ENCODE measurements at places on chromosomes 2 and 18. TPM values are rescaled to one million over a fixed set of nuclear protein-coding genes. Genes with fewer than 3 reads are reported as not detected.

DNA sequence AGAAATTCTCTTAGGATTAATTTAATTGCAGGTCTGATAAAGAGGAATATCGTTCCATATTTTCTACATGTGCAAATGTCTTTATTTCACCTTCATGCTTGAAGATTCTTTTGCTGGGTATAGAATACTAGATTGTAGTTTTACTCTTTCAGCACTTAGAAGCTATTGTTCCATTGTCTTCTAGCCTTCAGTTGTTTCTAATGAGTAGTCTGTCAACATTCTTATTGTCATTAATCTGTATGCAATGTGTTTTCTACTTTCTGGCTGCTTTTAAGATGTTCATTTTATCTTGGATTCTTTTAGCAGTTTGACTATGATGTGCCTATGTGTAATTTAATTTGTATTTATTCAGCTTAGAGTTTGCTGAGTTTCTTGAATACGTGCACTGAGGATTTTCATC, 64.3 kb upstream of the ZNF385B start:
- DNase-seq, result no peak

GRCh38 chr2:32838949-32839348, 107.8 kb upstream of the LTBP1 start:
- no peak for DNase-seq

DNA sequence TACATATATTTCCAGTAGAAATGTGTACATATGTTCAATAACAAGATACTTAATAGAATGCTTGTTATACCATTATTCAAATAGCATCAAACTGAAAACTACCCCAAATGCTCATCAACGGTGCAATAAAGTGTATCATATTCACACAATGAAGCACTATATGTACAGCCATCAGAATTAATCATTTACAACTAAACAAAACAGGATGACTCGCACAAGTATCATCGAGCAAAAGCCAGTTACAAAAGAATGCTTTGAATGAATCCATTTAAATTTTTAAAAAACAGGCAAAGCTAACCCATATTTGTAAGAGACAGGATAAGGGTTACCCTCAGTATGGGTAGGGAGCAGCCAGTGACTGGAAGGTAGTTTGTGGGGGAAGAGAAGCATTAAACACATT, 132.8 kb upstream of the PDE1A start:
- no peak for DNase-seq

- no peak for DNase-seq
Measured at GRCh38 chr2:36659872-36660312, 36.6 kb upstream of the VIT start.

- DNase-seq, result no peak
Measured at GRCh38 chr2:196630531-196630930, 9.0 kb upstream of the CCDC150 start.

DNA sequence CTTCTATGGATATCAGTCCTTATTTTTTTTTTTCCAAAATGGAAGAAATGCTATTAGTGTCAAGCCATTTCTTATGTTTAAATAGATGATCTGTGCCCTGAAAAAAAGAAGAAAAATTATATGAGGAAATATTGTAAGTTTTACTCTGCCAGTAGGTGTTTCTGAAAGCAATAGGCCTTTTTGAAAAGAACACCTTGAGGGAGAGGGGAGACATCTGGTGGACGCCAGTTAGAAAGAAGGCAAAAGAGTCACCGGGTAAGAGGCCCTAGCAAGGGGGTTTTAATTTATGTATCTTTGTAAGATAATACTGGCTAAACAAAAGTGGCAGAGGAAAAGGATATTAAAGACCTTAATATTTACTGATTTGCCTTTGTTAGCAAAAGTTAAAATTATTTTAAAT, 56.1 kb downstream of the DYNAP start:
- DNase-seq, result no peak

- no peak for DNase-seq
Measured at GRCh38 chr2:180707884-180708205, 272.6 kb upstream of the UBE2E3 start.

GRCh38 chr2:236170590-236171165, 2.5 kb upstream of the GBX2 start:
- DNase-seq, result no peak

GRCh38 chr2:156435396-156435717, 822 bp upstream of the GPD2 start:
- no peak for DNase-seq

DNA sequence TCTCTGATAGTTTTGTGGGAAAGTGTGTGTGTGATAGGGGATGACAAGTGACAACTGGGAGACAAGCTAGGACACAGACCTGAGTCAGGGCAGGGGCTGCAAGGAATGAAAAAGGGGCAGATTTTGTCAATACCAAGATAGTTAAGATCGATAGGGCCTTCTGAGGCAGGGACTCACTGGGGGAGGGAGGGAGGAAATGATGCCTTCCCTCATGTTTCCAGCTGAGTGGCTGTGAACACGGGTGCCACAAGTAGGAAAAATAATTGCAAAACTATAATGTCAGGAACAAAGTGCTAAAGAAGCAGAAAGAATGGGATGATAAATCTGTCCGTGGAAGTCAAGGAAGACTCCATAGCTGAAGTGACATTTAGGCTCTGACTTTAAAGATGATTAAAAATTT, 24.2 kb downstream of the CDH2 start:
- no peak for DNase-seq

- DNase-seq, result no peak
Measured at GRCh38 chr2:222730366-222730999, 59.0 kb downstream of the MOGAT1 start.

GRCh38 chr2:6723865-6724604, 141.7 kb downstream of the CMPK2 start:
- DNase-seq, result no peak

DNA sequence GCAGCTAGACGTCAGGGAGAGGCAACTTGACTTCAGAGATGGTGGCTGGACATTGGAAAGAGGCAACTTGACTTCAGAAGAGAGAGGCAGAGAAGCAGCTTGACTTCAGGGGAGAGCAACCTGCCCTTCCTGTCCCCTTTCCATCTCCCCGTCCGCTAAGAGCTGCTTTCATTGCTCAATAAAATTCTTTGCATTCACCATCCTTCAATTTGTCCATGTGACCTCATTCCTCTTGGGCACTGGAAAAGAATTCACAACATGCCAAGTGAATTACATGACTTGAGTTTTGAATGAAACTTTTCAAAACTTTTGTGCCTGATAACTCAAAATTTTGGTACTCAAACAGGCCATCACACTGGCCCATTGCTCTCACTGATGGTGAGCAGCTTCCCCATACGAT, 158.9 kb downstream of the DPP4 start:
- no peak for DNase-seq

- DNase-seq, result no peak
Measured at GRCh38 chr2:127106457-127106990, 430 bp downstream of the BIN1 start.

- no peak for DNase-seq
Measured at GRCh38 chr2:118609138-118609537, 238.3 kb downstream of the EN1 start.

GRCh38 chr2:44952143-44952805, 10.8 kb downstream of the SIX3 start:
- DNase-seq, result no peak

DNA sequence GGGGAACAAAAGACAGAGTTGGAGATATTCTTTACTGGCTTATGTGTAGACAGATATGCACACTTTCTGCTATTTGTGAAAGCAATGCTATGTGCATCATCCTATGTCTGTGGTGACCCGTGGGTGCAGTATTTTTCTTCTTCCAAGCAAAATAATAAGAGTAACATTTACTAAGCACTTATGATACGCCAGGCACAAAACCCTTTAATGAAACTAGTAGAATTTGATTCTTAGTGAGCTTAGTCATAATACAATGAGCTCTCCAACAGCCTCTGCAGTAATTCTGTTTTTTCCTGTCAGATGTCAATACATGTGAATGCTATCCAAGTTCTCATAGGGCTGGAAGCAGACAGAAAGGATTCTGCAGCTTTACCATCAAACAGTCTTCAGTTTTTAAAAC, 130.6 kb downstream of the RAD51AP2 start:
- no peak for DNase-seq

DNA sequence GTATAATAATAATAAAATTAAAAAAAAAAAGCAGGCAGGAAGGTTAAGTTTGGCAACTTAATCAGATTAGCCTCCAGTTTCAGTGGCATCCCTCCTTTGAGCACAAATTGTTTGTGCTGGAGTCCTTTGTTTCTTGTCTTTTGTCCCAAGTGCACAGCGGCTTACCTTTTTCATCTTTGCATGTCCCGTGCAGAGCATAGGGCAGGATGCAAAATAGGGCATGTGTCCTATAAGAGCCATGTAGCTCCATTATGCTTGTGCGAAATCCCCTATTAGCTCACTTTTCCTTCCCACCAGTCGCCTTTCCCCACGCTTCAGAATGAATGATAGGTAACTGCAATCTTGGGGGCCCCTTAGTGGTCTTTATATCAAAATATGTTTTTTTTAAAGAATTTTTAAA, 216.8 kb downstream of the TSN start:
- no peak for DNase-seq

DNA sequence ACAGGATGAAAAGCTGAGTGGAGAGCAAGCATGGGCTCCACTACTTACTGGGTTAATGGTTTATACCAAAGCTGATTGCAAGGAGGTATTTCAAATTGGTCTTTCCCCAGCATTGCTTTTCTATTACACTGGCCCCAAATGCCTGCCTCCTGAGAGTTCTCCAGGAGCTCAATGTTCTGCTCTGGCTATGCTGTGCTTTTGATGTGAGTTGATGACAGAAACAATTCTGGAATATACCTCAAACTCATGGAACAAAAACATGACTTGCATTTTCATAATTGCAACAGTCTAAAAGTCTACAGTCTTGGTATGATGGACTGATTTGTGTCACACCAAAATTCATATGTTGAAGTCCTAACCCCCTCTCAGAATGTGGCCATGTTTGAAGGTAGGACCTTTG, 258.0 kb downstream of the CDH20 start:
- no peak for DNase-seq

GRCh38 chr2:40361478-40361877, 90.4 kb downstream of the SLC8A1 start:
- no peak for DNase-seq

DNA sequence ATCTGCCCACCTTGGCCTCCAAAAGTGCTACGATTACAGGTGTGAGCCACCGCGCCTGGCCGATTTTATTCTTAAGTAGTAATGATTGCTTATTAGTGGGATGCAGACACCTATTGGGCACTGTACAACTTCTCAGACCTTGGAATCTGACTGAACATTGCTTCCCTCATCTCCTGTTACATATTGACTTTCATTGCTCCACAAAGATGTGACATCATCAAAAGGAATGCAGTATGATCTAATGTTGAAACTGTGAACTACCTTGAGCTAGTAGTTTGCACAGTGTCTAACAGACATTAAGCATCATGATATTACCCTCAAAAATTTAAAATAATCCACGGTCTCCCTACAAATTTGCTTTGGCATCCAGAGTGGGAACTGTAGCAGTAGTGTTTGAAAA, 109.8 kb upstream of the SIX2 start:
- no peak for DNase-seq

GRCh38 chr2:126707941-126708340, 52.0 kb downstream of the GYPC start:
- DNase-seq, result no peak

DNA sequence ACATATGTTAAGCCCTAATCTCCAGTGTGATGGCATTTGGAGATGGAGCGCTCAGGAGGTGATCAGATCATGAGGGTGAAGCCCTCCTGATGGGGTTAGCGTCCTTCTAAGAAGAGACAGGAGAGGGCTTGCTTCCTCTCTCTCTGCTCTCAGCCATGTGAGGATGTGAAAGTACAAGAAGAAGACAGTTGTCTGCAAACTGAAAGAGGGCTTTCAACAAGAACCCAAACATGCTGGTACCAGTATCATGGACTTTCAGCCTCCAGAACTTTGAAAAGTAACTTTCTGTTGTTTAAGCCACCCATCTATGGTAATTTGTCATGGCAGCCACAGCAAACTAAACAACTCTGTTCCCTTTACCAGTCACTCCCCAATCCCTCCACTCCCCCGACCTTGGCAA, 47.4 kb downstream of the CACNB4 start:
- DNase-seq, result no peak

DNA sequence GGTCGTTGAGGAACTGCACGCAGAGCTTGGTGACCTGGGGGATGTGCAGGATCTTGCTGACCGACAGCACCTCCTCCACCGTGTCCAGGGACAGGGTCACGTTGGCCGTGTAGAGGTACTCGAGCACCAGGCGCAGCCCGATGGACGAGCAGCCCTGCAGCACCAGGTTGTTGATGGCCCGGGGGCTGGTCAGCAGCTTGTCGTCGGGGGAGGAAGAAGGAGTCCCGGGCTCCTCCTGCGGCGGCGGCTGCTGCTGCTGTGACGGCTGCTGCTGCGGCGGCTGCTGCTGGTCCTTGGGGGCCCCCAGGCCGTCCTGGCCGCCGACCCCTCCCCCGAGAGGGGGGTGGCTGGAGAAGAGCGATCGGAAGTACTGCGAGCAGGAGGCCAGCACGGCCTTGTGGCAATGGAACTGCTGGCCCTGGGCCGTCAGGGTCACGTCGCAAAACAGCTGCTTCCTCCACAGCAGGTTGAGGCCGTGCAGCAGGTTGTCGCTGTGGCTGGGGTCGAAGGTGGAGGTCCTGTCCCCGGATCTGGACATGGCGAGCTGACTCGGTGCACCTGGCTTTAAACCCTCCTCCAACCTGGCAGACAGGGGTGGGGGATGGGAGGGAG, 2.7 kb downstream of the KLHL14 start:
- DNase-seq, result no peak

DNA sequence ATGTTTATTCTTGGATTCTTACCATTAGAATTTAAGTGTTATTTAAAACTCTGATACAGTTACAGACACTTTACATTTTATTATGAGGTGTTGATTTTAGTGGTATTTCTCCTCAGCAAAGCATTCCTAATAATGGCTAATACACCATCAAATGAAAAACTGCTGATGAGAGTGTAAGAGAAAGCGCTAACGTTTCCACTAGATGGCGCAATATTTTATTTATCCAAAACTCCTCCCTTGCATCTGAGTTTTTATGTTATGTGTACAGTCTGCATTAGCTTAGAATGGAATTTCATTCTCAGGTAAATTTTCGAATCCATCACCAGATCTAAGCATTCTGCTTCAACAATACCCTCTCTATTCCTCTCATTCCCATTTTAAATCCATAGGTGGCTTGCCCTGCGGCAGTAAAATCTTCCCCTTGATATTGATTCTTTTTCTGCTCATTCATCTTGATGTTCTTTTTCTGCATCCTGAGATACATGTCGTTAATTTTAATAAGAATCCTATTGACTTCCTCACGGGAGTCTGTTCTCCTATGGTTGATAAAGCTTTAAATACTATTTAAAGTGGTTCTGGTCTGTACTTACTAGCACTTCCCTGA, 53.9 kb downstream of the PRKRA start:
- no peak for DNase-seq

- DNase-seq, result peak; percentile 31
Measured at GRCh38 chr2:74778381-74779264, 55.3 kb upstream of the HK2 start.

The ARHGEF33 gene
- 3.3 TPM for polyA plus RNA-seq

The UGT1A6 gene
- 0.22 TPM for polyA plus RNA-seq

The NFATC1 gene
- 6.3 TPM for polyA plus RNA-seq

The FAHD2A gene
- polyA plus RNA-seq, result 38.4 TPM

The USP34 gene
- 152 TPM for polyA plus RNA-seq

The NEU2 gene
- polyA plus RNA-seq, result not detected

The PKDCC gene
- 105 TPM for polyA plus RNA-seq

The VWA3B gene
- 5.0 TPM for polyA plus RNA-seq

The DSEL gene
- polyA plus RNA-seq, result 4.3 TPM

The CCDC74B gene
- 4.7 TPM for polyA plus RNA-seq

The ABHD1 gene
- polyA plus RNA-seq, result 2.2 TPM

The KIAA2012 gene
- polyA plus RNA-seq, result 1.8 TPM

The PUM2 gene
- polyA plus RNA-seq, result 120 TPM

The MC5R gene
- not detected for polyA plus RNA-seq

Data from right lung (tissue), 10 donors.